ENCODE measurements at places on chromosomes 11 and 22. TPM values are rescaled to one million over a fixed set of nuclear protein-coding genes. Genes with fewer than 3 reads are reported as not detected.

DNA sequence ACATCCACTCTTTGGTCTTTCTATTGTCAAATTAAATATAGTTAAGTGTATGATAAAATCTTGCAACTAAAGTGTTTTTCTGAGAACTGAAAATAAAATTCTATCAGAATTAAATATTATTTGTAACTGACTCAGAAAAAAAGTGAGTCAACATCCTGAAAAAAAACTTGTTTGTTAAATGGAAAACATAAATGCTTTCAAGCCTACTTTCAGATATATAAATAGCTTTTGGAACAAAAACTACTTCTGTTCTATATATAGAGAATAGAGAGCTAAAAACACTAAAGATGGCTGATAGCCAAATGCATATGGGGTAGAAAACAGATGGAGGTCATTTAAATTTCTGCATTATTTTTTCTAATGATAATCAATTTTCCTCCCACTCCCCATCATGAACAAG, 61.8 kb downstream of the PIK3C2A start:
- DNase-seq: peak; percentile 15

MUC5AC gene
- not detected for total RNA-seq

DNA sequence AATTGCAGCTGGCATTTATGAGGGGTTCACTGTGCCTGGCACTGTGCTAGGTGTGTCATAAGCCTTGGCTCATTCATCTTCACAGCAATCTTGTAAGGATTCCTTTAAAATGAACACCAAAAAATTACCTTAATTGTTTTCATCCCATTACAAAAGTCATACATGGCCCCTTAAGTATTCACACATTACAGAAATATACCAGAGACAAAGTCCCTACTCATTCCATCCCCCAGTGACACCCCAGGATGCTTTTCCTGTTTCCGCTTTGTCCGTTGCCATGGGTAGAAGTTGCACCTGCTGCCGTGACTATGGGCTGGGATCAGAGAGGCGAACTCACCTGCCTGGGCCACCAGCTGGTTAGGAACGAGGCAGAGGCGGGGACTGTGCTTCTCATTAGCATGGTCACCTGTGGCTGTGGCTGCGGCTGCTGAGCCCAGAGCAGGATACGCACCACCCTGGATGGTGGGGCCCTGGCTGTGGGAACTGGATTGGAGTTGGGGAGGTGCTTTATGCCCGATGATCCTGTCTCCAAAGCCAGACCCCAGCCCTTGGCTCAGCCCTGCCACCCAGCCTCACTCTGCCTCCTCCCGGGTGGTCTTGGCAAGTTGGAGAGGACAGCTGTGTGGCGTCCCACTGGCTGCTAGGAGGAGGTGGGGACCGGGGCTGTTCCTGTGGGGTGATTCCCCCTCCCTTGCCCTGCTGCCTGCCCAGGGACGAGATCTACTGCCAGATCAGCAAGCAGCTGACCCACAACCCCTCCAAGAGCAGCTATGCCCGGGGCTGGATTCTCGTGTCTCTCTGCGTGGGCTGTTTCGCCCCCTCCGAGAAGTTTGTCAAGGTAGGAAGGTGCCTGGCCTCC, 60.8 kb downstream of the MYO7A start:
- no peak for DNase-seq

DNA sequence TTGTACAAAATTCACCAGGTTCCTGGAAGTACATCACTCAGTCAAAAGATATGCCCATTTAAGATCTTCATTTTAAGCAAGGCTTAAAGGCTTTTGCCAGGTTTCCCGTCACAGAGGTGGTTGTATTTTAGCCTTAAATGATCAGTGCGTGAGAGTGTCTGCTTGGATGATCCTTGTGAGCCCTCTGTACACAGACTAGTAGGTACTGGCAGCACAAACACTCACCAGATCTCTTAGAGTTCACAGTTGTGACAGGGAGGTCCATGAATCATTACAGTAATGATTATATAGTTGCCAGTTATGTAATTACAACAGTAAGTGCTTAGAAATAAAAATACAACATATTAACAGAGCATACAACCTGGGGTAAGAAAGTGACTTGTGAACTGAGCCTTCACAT, 84.2 kb upstream of the SLC25A18 start:
- no peak for DNase-seq

TMPRSS13 gene
- not detected for total RNA-seq

- no peak for DNase-seq
These were observed 1.0 kb downstream of the LYVE1 start for GRCh38 chr11:10567446-10567845.

OR51B6 gene
- not detected for total RNA-seq

DNA sequence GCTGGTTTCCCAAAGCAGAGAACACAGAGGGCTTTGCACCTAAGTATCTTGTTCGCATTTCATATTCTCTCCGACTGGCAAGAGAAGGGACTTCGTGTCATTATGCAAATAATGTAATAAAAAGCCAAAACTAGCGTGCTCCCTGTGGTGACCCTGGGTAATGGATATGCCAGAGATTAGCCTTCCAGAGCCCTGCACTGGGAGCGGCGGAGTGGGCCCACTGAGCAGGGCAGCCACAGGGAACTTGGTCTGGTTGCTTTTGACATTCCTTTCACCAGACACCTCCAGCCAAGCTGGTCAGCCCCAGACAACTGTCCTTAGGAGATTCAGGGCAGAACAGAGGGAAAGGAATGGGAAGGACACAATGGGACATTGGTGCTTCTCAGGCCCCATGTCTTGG, 56.1 kb downstream of the FLI1 start:
- no peak for DNase-seq

CYTH4 gene
- total RNA-seq: not detected

PGA3 gene
- 1.0 TPM for total RNA-seq

- peak; percentile 32 for DNase-seq
These were observed 137.8 kb downstream of the KIRREL3 start for GRCh38 chr11:126862664-126863243.

DNA sequence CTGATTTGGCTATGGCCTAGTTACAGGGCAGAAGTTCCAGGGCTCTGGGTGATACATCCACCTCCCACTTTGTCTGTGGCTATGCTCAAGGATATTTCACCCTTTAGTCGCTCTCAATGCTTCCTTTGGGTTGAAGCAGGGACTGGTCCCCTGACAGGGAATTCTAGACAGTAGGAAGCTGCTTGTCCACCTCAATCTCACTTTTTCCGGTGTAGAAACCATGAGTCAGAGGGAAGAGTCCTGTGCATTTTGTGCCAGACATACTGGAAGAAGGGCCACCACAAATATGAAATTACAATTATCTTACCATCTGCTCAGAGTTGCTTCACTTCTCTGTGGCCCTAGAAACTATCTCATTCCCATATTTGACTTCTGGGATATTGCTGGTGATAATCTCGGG, 413.7 kb upstream of the FAT3 start:
- DNase-seq: no peak

SLC6A5 gene
- not detected for total RNA-seq

GRCh38 chr22:47759909-47760308, 997.5 kb downstream of the TBC1D22A start:
- DNase-seq: no peak

DNA sequence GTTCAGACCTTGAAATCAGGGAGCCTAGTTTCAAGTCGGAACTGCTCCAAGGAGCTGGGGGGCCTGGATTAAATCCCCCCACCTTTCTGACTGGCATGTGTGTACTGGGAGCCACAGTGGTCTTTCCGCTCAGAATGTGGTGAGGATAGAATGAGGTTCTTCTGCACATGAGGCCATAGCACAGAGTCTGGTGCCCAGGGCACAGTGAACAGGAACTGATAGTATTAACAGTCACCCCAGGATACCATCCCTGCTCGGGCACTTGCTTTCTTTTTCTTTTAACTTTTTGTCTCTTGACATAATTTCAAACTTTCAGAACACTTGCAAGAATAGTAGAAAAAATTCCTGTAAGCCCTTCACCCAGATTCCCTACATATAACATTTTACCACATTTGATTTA, 28.8 kb downstream of the LMO1 start:
- no peak for DNase-seq

OR51E1 gene
- total RNA-seq: not detected

DNA sequence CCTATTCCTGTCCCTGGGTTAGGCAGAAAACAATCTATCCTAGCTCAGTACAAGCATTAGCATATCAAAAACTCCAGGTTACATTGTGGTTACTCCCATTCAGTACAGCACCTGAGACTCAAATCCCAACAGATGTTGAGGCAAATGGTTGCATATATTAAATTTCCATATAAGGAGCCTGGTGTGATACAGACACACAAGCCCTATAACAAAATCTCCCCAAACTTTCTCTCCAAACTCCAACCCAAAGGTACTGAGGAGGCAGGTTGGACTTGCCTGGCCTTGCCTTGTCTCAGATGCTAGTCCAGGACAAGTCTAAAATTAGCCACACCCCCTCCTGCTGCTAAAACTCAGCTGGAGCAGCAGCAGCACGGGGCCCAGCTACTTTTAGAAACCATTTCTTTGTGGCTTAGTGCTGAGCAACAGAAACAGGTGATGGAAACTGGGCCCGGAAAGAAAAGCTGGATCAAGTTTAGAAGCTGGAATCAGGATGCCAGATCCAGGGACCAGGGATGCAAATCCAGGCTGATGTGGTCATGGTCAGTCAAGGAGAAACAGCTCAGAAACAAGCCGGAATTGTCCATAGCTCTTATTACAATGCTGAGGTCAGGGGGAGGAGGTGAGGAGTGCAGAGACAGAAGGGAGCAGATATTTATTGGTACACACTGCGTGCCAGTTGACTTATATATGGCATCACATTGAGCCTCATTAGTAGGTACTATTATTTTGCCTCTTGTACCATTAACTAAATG, 73.7 kb upstream of the AMOTL1 start:
- DNase-seq: peak; percentile 64

- DNase-seq: peak; percentile 97
These were observed 187.2 kb downstream of the MAML2 start for GRCh38 chr11:96155627-96156378.

DNA sequence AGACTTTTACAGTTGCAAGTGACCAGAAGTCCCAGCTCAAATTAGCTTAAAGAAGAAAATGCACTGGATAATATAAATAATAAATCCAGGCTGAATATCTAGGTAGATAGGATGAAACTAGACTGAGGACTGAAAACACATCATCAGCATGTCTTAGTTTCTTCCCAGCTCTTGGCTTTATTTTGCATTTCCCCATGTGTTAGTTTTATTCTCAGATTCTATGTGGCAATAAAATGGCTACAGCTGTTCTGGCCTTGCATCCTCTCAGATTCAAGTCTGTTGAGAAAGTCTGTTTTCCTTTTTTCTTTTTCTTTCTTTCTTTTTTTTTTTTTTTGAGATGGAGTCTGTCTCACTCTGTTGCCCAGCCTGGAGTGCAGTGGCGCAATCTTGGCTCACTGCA, 22.6 kb upstream of the CAT start:
- DNase-seq: no peak

- no peak for DNase-seq
These were observed 7.6 kb upstream of the NUCB2 start for GRCh38 chr11:17268902-17269301.

GRCh38 chr22:19128009-19128401, 3.1 kb upstream of the TSSK2 start:
- no peak for DNase-seq

DNA sequence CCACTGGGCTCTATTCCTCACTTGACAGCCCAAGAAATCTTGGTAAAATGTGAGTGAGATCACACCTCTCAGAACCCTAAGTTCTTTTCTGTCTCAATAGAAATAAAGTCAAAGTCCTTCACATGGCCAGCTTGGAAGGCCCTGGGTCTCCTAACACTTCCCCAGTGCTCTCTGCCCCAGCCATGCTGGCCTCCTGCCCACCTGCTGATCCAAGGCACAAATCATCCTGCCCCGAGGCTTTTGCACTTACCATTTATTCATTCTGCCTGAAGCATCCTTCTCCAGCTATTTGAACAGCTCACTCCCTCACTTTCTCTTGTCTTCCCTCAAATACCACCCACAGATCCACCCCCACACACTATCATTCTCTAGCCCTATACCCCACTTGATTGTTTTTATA, 26.4 kb downstream of the ISX start:
- DNase-seq: no peak

SLC25A45 gene
- total RNA-seq: 1.4 TPM

GRCh38 chr11:118657238-118657637, 22.2 kb downstream of the TREH start:
- peak; percentile 38 for DNase-seq

MUC6 gene
- not detected for total RNA-seq

MIOX gene
- total RNA-seq: not detected

OR10A4 gene
- not detected for total RNA-seq

GRCh38 chr11:60528934-60529333, 13.7 kb downstream of the MS4A13 start:
- no peak for DNase-seq

- DNase-seq: no peak
These were observed 306.8 kb downstream of the CNTN5 start for GRCh38 chr11:99327527-99327926.

- no peak for DNase-seq
These were observed 279.9 kb downstream of the TENM4 start for GRCh38 chr11:79160791-79161403.

- peak; percentile 77 for DNase-seq
These were observed 743.6 kb downstream of the ETS1 start for GRCh38 chr11:127843483-127844396.

DNA sequence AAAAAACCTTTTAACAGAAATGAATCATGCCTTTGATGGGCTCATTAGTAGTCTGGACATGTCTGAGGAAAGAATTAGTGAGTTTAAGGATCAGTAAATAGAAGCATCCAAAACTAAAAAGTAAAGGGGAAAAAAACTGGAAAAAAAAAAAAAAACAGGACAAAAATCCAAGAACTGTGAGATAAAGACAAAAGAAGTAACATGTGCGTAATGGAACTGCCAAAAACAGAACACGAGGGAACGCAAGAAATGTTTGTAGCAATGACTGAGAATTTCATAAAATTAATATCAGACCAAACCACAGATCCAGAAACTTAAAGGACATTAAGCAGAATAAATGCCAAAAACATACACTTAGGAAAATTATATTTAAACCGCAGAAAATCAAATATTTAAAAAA, 77.4 kb downstream of the MS4A13 start:
- DNase-seq: no peak

- no peak for DNase-seq
These were observed 89.5 kb upstream of the HTATIP2 start for GRCh38 chr11:20274031-20274430.

- no peak for DNase-seq
These were observed 208.4 kb downstream of the BRD1 start for GRCh38 chr22:49619301-49619700.

DNA sequence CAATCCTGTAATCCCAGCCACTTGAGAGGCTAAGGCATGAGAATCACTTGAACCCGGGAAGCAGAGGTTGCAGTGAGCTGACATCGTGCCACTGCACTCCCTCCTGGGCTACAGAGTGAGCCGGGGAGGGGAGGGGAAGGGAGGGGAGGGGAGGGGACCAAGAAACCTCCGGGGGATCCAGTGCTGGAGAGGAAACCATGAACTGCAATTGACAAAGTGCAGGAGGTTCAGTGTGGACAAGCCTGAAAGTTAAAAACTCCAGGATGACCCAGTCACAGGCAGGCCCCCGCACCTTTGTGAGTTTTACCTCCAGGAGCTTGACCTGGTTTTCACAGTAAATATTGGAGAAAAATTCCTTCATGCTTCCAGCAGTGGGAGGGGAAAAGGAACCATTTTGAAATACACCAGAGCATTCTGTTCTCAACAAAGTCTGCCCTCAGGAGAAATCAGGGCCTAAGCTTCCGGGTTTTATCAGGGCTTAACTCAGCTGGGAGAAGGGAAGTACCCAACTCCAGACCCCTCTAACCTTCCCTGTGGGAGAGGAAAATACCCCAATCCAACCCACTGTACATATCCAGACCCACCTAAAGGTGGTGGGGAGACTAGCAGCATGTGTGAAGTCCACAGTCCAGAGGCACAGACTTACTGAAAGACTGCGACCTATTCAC, 15.5 kb upstream of the ZFTA start:
- no peak for DNase-seq

Measured in LHCN-M2 (cell line).